ENCODE measurements at places on chromosomes 11 and 22.

GRCh38 chr11:87726506-87726905, 448.7 kb downstream of the RAB38 start:
- no peak for DNase-seq

- DNase-seq, result no peak
These were observed 15.3 kb downstream of the IL10RA start for GRCh38 chr11:118001494-118001971.

DNA sequence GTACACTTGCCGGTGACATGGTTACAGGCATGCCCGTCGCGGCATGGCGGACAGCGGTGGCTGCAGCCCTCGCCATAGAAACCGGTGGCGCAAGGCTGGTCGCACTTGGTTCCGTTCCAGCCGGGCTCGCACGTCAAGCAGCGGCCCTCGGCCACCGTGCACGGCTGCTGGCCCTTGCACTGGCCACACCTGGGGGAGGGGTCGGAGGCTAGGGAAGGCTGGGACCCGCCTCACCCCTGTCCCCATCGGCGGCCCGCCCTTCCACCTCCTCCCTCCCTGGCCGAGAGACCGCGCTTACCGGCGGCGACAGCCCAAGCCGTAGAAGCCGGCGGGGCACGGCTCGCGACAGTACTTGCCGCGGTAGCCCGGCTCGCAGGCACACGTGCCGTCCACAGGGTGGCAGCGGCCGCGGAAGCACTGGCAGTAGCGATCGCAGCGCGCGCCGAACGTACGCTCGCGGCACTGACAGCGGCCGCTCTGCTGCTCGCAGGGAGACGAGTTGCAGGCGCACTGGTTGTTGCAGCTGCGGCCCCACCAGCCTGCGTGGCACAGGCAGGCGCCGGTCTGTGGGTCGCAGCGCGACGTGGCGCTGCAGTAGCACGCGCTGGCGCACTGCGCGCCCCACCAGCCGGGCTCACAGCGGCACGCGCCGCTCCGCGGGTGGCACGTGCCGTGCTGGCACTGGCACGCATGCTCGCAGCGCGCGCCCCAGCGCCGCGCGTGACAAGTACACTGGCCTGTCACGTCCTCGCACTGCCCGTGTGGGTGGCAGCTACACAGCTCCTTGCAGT, 6.7 kb downstream of the SCARF2 start:
- DNase-seq, result no peak

DNA sequence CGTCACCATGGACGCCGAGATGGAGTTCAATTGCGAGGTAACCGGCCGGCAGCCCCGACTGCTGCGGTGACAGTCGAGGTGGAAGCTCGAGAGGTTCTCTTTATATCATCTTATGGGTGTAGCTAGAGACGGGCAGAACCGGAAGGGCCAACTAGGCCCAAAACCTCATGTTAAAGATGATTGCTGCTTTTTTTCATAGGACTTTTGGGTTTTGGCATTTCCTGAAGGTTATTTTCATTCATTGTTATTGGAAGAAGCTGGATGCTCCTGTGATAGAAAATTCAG, 585 bp downstream of the NF2 start:
- DNase-seq, result no peak

- no peak for DNase-seq
These were observed 188.5 kb upstream of the ISX start for GRCh38 chr22:34877506-34877905.

DNA sequence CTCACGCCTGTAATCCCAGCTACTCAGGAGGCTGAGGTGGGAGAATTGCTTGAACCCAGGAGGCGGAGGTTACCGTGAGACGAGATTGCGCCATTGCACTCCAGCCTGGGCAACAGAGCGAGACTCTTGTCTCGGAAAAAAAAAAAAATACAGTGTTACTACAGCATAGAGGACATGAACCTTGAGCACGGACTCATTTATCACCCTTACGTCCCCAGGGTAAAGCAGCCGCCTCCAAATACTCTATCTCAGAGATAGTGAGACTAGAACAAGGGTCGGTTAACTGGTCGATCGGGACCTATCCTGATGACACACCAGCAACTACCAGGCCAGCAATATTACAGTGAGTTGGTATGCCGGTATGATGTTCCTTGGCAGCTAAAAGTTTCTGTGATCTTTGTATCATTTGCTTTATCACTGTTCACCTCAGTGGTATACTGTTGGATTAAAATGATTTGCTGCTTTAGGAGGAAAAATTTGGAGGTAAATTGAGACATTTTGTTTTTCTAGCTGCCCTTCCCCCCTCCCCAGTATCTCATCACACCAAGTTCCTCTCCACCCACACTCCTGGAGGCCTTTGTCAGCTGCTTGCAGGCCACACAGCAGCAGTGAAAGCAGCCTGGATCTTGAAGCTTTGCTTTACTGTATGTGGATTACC, 7.0 kb upstream of the SIDT2 start:
- no peak for DNase-seq

DNA sequence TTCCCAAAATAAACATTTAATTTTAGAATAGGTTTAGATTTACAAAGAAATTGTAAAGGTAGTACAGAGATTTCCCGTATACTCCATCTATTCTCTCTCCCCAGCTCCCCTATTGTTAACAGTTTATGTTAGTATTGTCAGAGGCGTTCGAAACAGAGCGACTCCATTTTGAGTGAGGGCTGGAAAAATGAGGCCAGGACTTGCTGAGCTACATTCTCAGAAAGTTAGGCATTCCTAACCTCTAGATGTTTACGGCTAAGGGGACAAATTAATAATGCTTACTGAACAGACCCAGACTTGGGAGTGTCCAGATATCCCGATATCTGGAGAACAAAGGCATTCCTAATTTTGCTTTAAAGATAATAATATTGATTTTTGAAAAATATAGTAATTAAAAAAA, 12.4 kb upstream of the NUP160 start:
- DNase-seq, result no peak

DNA sequence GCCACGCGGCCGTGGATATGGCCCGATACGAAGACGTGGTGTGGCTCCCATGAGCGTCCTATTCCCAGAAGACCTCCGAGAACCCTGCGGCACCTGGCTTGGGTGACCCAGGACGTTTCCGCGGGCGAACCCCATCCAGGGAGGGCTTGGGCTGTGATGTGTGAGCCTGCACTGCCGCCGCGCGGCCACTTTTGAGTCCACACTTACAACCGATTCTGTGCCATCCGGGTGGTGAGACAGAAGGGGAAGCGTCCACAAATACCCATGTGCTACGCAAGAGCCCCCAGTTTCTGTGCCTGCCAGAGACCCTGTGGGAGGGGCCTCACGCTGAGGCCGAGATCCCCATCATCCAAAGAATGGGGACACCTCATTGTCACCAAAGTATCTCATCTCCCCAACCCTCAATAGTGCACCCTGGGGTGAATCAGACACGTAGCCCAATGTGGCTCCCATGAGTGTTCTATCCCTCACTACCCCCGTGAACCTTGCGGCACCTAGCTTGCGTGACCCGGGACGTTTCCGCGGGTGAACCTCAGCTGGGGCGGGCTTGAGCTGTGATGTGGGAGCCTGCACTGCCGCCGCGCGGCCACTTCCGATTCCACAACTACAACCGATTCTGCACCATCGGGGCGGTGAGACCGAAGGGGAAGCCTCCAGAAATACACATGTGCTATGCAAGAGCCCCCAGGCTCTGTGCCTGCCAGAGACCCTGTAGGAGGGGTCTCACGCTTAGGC, 4.6 kb upstream of the H19 start:
- DNase-seq, result no peak

GRCh38 chr22:23553924-23554870, 25.9 kb downstream of the IGLL1 start:
- no peak for DNase-seq

- no peak for DNase-seq
These were observed 8.7 kb downstream of the CCDC83 start for GRCh38 chr11:85863855-85864254.

GRCh38 chr11:117220568-117220967, 11.3 kb downstream of the PCSK7 start:
- no peak for DNase-seq

DNA sequence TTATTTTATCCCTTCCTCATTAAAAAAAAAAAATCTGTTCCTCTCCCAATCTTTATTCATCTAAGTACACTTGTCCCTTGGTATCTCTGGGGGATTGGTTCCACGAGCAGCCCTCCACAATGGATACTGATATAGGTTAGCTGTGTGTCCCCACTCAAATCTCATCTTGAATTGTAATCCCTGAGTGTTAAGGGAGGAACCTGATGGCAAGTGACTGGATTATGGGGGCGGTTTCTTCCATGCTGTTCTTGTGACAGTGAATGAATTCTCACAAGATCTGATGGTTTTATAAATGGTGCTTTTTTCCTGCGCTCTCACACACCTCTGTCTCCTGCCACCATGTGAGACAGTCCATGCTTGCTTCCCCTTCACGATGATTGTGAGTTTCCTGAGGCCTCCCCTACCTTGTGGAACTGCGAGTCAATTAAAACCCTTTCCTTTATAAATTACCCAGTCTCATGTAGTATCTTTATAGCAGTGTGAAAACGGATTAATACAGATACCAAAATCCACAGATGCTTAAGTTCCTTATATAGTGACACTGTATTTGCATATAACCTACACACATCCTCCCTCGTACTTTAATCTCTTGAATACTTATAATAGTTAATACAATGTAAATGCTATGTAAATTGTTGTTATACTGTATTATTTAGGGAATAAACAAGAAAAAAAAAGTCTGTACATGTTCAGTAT, 62.0 kb downstream of the PACS1 start:
- no peak for DNase-seq

DNA sequence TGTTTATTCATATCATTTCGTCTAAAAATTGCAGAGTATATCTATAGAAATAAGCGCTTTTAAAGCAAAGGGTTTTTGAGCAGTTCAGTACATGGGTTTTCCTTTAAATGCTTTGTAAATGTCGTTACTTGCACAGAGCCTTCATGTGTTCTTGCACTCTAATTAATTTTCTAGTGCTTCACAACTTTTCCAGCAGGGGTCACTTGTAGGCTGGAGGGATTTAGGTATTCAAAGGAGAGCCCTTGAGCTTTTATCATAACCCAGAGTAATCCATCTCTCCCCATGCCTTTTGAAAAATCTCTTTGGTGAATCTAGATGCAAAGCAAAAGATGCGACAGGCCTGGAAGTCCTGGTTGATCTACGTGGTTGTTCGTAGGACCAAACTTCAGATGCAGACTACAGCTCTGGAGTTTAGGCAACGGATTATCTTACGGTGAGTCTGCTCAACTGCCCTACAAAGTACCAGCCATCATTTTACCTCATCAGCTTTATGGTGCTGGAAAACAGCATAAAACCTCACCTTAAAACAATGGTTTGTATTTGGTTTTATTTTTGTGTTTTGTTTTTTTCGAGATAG, 60.4 kb downstream of the SFI1 start:
- no peak for DNase-seq

DNA sequence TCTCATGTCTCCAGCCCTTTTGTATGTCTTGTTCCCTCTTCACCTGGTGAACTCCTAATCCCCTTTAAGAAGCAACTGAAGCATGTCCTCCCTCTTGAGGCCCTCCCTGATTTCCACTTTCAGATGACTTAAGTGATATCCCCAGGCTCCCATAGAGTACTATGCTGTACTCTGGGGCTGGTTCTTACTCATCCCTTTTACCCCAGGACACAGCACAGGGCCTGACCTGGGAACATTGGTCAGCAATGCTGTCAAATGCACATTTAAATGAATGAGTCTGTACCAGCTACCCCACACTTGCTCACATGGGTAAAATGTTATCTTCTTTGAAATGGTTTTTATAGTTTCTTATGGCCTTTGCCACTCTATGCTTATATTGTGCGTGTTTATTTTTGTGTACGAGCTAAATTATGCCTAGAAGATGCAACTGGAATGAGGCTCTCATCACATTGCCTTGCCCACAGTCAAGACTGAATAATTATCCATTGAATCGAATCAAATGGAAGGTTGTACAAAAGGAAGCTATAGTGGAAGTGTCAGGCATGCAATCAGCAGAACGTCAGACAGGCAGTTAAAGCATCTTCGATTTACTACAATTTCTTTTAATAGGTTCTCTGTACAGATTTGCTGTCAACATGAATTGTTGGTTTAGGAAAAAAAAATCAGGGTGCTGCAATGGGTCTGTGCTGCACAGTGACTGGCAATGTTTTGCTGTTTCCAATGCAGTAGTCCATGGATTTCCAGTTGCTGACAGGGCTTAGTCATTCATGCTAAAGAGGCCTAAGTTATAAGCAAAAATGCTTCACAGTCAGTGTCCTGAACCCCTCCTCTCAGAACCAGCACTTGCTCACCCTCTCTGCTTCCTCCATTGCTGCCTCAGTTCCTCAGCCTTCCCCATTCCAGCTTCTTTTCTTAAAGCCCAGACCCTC, 79.5 kb downstream of the PARVA start:
- no peak for DNase-seq

DNA sequence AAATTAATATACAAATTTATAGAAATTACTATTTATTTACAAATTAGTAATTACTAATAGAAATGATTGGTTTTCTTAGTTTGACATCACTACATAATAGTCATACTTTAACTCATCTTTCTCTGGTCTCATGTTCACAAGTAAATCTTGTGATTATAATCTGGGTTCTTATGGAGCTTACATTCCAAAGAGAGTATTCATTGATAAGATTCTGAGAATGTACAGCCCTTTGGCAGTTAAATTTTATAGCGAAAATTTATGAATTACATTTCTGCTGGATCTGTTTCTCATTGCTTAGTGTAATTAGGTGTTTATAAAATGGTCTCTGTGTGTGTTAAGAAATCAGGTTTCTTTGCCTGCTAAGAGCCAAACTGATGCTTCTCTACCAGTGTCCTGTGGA, 175.2 kb downstream of the TMEM135 start:
- DNase-seq, result no peak

Measured in stimulated activated CD8-positive, alpha-beta memory T cell treated with anti-CD3 and anti-CD28 coated beads, Interleukin-15, amount 100 ng/mL, for 4 hours (primary cell).